Fibroblast of upper back skin (primary cell): ENCODE measurements at places on chromosomes 13 and 19.

- DNase-seq = no peak
Observed at GRCh38 chr13:25088562-25089221, 7.2 kb upstream of the PABPC3 start.

- DNase-seq = no peak
Observed at GRCh38 chr13:105798541-105798940, 736.9 kb downstream of the EFNB2 start.

DNA sequence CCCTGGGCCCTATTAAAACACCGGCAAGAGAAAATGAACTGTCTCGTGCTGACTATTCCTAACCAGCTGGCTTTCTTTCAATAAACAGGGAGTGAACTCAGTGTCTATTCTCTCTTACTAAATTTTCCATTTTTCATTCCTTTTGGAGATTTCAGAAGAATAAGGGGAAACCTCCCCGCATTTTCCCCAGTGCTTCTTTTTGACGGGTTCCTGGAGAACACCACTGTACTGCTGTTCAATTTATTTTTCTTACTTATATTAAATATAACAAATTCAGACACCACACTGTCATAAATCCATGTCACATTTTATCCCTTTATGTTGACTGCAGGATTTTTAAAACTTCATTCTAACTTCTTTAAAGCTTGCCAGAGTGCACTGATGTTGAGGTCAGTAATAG, 75.8 kb downstream of the DCLK1 start:
- DNase-seq = no peak

GRCh38 chr13:27954406-27954851, 14.7 kb downstream of the CDX2 start:
- peak; percentile 14 for DNase-seq

DNA sequence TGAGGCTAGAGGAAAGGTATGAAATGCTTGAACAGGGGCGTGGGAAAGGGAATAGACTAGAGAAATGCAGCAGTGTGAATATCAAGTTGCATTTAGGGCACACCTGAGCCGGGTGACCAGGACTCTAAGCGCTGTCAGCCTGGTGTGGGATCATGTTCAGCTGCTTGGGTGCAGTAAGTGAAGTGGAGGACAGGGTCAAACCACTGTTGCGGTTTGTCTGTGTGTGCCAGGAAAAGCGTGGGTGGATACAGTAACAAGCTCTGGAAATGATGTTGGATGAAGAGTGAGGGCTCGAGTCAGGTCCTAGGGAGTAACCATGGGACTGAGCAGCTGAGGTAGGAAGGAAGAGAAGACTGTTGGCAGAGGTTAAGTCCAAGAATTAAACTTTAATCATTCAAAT, 15.8 kb downstream of the DGKH start:
- DNase-seq = peak; percentile 33

DNA sequence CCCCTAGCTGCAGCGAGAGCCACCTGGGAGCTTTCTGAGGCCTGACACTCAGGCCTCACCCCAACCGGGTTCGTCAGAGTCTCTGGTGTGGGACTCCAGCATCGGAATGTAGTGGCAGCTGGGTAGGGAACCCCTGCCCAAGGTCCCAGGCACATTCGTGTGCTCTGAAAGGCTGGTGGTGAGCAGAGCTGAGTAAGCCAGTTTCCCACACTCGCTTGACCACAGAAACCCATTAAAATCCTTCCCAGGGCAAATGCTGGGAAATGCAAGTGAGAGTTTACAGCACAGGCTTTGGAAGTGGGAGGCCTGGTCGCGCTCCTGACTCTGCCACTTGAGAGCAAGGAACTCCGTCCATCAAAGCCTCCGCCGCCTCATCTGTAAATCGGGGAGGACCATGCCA, 4.2 kb downstream of the TRAPPC6A start:
- DNase-seq = peak; percentile 49

DNA sequence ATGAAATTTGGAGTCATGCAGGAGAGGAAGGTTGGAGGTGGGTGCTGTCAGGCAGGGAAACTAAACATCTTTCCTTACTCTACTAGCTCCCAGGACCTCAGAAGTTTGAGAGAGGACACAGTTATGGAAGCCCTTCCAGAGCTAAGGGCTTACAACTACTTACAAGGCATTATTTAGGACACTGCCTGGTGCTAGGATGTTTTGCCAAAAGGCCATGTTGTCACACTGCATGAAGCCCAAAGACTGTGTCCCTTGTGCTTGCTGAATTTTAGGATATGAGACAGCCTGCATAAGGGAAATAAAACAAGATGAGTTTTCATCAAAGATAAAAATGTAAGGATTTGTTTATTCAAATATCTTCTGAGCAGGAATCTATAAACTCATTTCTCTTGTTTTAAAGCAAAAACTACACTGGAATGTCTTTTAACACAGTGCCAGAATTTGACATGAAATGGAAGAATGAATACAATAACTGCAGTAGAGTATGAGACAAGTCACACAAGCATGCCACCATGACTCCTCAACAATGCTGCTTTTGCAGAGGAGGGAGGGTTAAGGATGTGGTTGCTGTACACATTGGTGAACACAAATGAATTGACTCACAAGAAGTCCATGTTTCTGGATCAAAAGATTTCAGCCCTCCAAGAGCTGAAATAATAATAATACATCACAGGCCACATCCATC, 258.4 kb downstream of the SPRY2 start:
- no peak for DNase-seq

GRCh38 chr13:27406178-27406939, 18.1 kb upstream of the GTF3A start:
- DNase-seq = peak; percentile 28

- DNase-seq = no peak
Observed at GRCh38 chr19:9251236-9251635, 506 bp downstream of the OR7E24 start.

DNA sequence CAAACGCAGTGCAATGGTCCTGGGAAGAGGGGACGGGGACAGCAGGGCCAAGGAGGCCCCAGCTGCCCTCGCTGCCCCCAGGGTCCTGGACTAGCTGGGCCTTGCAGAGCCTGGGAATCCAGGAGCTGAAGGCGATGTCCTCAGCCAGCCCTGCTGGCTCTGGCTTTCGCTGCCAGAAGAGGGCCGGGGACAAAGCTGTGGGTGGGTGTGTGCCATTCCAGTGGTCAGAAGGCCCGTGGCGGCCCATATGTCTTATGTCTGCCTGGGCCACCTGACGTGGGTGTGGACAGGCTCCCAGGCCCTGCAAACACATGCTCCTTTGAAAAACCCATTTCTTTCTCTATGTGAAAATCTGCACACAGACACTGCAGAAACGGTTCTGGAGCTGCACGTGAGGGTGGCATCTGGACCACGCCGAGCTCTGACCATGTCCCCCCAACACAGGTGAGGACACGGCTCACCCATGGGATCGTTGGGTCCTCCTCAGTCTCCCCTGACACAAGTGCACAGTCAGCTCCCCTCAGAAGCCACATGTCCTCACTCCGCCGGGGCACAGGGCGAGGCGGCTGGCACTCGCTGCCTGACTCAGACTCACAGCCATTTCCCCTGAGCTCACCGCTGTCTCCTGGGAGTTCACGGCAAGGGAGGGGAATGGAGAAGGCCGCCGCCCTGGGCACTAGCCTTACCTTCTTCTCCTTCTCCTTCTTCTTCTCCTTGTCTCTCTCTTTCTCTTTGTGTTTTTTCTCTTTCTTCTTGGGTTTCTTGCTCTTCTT, 16.9 kb downstream of the IZUMO4 start:
- DNase-seq = peak; percentile 7

- no peak for DNase-seq
Observed at GRCh38 chr13:58302349-58302748, 670.8 kb downstream of the PCDH17 start.

DNA sequence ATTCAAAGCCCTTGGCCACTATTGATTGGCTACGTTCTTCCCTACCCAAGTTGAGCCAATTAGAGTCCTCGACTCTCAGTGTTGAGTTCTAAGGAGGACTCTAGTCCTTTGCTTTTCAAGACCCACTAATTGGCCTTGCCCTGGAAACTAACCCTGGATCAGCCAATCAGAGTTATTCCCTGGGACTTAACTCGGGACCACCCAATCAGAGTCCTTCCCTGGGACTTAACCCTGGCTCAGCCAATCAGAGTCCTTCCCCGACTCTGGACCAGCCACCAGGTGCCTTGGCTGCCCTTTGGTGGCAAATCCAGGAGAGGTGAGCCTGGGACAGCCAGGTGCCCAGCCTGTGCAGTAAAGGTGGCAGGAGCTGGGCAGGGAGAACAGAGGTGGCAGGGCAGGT, 28.7 kb downstream of the ATP8B3 start:
- DNase-seq = no peak

DNA sequence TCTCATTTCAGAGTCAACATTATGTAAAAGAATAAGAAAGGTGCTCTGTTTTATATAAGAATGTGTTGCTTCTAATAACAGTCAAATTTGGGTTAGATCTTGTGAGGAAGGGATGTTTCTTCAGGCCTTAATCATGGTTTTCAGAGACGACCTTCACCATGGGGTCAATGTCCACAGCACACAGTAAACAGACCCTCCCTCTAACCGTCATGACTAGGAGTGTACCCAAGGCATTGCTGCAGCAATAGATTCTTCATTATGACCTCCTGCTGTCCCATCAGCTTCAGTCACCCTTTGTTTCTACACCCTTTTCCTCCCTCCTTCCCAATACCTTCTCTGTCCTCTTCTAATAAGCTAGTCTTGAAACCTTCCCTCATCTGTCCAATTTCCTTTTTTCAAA, 15.7 kb downstream of the SERPINE3 start:
- DNase-seq = no peak

- no peak for DNase-seq
Observed at GRCh38 chr19:329876-330275, 14.7 kb downstream of the MIER2 start.

DNA sequence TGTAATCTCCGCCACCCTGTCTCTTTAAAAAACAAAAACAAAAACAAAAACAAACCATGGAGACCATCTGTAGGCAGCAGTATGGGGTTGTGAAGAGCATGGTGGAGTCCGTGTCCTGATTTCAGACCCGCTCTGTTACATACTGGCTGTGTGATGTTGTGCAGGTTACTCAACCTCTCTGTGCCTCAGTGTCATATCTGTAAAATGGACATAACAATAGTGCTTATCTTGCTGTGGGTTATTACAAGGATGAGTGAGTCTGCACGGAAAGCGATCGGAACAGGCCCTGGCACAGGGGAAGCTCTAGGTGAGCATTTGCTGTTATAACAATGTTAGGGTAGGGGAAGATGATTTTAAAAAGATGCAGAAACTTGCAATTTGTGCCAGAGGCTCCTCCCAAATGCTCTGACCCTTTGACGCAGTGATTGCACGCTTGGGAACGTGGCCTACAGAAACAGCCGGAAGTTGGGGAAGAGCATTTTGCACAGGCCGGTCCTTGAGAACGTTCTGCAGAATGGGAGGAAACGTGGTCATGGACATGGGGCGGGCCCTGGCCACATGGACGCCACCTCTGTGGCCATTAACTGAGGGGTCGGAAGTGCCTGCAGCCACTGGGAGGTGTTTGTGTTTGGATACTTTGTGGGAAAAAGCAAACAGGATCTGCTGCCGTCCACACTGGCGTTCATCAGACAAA, 15.7 kb upstream of the SELENOW start:
- DNase-seq = no peak

GRCh38 chr19:5935473-5936291, 21.6 kb downstream of the CAPS start:
- no peak for DNase-seq

DNA sequence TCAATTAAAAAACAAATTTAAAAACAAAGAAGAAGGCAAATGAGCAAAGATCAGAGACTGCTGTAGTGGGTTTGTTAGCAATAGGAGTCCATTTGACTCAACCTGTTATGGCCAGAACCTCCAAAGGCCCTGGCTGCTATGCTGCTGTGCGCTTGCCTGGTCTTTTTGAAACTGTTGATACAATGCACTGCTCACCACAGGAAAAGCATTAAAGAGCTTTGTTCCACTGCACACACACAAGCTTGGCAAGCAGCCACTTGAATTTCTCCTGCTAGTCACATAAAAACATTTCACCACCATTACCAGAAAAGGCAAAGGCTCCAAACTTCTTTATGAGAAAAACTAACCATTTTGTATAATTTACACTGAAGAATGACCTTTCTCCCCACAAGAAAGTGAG, 132.2 kb downstream of the FREM2 start:
- DNase-seq = peak; percentile 4

- DNase-seq = no peak
Observed at GRCh38 chr19:53878776-53879139, 3.2 kb upstream of the PRKCG start.

DNA sequence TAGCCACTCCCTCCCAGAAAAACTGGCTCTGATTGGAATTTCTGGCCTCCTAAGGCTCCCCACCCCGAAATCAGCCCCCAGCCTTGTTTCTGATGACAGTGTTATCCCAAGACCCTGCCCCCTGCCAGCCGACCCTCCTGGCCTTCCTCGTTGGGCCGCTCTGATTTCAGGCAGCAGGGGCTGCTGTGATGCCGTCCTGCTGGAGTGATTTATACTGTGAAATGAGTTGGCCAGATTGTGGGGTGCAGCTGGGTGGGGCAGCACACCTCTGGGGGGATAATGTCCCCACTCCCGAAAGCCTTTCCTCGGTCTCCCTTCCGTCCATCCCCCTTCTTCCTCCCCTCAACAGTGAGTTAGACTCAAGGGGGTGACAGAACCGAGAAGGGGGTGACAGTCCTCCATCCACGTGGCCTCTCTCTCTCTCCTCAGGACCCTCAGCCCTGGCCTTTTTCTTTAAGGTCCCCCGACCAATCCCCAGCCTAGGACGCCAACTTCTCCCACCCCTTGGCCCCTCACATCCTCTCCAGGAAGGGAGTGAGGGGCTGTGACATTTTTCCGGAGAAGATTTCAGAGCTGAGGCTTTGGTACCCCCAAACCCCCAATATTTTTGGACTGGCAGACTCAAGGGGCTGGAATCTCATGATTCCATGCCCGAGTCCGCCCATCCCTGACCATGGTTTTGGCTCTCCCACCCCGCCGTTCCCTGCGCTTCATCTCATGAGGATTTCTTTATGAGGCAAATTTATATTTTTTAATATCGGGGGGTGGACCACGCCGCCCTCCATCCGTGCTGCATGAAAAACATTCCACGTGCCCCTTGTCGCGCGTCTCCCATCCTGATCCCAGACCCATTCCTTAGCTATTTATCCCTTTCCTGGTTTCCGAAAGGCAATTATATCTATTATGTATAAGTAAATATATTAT, 6.1 kb downstream of the FOSB start:
- DNase-seq = no peak

DNA sequence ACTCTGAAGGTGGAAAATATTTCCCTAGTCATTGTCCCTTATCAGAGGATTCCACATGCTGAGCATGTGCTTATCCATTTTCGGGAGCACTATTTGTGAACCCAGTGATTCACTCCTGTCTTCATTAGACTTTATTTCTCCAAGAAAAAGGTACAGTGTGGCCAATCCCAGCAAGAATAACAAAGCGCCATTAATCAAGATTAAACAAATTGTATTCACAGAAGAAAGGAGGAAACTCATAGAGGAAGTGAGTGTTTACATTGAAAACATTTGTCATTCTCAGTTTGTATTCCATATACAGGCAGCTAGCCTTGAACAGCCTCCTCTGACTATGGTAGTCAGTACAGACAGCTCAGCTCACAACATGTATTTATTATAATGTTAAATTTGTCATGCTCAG, 1669.9 kb upstream of the SPRY2 start:
- DNase-seq = no peak

GRCh38 chr19:8148410-8149260, 757 bp downstream of the FBN3 start:
- no peak for DNase-seq

- no peak for DNase-seq
Observed at GRCh38 chr19:50349277-50350057, 16.0 kb downstream of the NAPSA start.
